Lower leg skin (tissue), 4 donors: ENCODE measurements at places on chromosomes 3 and 15. TPM values are rescaled to one million over a fixed set of nuclear protein-coding genes. Genes with fewer than 3 reads are reported as not detected.
A peak's percentile ranks its signal among the peaks of the same experiment; 100 is the strongest.

LSMEM2 gene
- total RNA-seq, result 0.62 TPM

DNA sequence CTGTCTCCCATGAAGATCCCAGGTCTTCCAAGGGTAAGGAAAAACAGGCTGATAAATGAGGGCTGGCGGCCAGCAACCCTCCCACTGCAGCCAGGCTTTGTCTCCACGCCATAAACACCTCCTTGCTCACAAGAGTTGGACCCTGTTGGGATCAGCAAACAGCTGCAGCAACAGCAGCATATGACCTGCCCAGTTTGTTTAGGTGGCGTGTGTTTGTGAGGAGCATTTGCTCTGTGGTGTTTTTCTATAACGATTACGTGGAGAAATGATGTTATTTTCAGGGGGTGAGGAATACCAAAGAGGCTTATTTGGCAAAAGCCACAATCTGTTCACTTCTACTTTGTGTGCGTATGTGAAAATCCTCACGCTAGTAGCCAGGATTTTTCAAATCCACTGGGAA is 58.5 kb downstream of the RFTN1 start:
- DNase-seq, result no peak

GRCh38 chr3:136149667-136150066 is 46.5 kb downstream of the MSL2 start:
- no peak for DNase-seq

DNA sequence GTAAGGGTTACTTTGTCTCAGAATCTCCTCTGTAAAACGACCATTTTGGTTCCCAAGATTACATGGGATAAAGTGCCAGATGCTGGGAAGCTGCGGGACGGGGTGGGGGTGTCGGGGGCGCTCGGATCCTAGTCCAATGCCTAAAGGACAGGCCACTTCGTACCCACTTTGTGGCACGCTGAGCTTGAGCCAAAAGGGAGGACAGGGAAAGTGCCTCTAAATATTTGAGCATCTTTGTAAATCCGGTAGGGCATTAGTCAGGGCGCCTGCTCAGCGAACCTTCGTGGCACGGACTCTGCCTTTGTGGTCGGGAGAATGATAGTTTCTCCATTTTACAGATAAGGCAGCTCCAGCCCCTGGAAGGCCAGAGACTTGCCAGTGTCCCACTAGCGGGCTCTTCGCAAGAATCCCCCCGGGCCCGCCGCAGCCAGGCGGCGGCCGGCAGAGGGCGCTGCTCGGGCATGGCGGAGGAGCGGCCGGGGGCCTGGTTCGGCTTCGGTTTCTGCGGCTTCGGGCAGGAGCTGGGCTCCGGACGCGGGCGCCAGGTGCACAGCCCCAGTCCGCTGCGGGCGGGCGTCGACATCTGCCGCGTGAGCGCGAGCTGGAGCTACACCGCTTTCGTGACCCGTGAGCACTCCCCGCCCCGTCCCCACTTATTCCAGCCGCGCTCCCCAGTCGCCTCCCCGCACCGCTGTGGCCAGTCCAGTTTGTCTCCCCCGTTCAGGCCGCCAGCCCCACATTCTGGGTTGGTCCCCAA is 1.8 kb downstream of the RCCD1 start:
- peak; percentile 49 for DNase-seq

DNA sequence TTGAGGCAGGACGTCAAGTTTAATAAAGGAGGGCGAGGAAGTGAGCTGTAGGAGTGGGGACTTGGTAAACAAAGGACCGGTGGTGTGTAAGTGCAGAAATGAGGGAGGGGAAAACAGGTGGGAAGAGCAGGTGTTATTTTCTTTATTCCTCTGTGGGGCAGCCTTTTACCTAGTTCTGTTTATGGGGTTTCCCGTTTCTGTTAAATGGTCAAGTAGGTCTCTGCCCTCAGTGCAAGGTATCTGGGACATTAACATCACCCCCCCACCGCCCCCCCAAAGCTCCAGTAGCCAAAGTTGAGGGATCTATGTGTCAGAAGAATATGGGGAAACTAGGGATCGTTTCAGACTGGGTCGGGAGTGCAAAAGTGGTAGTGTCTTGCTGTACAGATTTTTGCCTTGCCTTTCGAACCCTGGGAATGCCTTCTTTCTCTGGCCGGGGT is 893 bp downstream of the MGA start:
- DNase-seq, result no peak

GOLGA6L7 gene
- not detected for total RNA-seq

DNA sequence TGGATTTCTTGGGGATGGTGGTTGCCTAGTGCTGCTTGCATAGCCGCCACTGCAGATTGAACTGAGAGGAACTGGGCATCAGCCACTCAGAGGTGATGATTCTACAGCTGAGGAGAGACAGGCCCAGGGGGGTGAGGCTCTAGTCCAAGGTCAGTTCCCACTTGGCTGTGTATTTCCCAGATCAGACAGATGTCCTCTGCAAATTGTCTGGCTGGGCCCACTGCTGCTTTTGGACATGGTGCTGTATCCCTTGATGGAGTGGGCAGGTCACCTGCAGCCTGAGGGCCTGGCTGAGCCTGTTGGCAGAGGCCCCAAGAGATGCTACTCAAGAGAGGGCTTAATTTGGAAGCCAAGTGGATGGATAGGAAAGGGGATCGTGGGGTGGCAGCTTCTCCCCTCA is 124.5 kb upstream of the CTDSPL start:
- DNase-seq, result no peak

GRCh38 chr3:133843634-133844033 is 38.0 kb downstream of the SRPRB start:
- DNase-seq, result no peak

DNA sequence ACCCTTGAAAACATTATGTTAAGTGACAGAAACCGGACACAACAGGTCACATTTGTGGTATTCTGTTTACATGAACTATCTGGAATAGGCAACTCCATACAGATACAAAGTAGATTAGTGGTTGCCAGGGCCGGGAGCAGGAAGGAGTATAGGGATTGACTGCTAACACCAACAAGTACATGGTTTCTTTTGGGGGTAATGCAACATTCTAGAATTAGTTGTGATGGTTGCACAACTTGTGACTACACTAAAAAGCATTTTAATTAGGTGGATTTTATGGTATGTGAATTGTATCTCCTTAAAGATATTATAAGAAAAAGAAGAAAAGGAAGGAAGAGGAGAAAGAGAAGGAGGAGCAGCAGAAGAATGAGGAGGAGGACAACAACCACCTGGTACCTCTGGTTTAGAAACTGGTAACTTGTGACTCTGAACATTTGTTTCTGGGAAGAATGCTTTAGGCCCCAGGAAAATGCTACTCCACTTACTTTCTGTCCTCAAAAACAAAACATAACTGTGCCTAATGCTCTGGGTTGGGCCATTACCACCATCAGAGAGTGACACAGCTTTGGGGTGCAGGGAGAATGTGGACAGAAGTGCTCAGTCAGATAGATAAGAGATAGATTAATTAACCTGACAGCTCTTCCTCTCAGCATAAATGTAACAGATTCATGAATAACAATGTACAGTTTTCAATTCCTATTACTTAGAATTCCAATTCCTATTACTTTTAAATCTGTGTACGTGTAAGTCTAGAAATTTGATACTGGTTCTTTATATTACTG is 20.3 kb downstream of the SETMAR start:
- no peak for DNase-seq

GRCh38 chr3:115099986-115100571 is 47.0 kb downstream of the ZBTB20 start:
- no peak for DNase-seq

GRCh38 chr15:85828874-85829273 is 34.1 kb upstream of the KLHL25 start:
- DNase-seq, result no peak

GOLGA8S gene
- total RNA-seq, result not detected

RASGRP1 gene
- total RNA-seq, result 15.0 TPM

- DNase-seq, result no peak
Measured at GRCh38 chr3:52537165-52537620, 788 bp downstream of the UQCC5 start.

DNA sequence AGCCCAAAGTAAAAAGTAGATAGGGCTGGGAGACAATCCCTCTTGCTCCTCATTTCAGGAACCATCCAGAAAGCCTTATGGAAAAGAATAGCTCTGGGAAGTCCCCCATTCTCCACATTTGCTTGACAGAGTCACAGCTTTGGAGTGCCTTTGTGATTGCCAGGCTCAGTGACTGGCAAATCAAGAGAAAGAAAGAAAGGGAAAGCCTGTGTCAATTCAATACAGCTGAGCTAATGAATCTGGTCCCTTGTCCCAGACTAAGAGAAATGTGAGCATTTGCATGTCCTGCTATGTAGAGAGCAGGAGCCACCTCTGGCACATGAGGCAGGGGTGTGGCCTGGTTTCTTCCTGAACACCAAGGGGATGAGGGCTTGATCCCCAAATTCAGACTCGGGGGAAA is 14.9 kb upstream of the CTNNB1 start:
- no peak for DNase-seq

- no peak for DNase-seq
Measured at GRCh38 chr15:45581919-45582318, 5.3 kb upstream of the BLOC1S6 start.

AGBL1 gene
- not detected for total RNA-seq

DNA sequence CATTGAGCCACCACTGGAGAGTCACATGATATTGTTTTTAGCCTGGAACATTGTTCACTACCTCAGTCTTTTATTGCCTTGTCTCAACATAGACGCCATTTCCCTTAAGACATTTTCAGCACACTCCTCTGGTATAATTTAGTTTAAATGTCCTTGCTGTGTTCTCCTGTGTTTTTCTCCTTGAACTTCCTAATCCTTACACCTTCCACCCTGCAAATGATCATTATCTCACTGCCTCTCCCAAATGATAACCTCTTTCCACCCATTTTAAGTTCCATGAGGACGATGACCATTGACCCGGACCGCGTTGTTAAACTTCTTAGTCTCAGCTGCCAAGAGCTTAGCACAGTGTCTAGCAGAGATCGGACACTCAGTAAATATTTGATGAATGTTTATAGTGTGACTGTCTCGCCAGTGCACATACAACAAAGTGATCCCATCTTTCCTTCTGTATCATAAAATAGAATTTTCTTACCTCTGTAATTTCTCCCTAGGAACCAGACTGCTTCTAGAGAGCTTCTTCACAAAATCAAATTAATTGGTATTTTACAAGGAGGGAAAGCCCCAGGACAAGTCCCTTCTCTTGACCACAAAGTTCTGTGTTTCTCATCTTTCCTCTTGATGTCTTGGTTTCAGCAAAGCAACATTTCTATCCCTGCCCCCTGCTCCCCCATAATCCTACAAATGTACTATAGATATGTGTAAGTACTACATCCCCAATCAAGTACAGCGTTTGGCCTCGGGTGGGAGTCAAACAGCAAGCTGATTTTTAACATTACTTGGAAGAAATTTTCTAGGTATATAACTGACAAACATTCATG is 429.6 kb downstream of the LPP start:
- DNase-seq, result no peak

DNA sequence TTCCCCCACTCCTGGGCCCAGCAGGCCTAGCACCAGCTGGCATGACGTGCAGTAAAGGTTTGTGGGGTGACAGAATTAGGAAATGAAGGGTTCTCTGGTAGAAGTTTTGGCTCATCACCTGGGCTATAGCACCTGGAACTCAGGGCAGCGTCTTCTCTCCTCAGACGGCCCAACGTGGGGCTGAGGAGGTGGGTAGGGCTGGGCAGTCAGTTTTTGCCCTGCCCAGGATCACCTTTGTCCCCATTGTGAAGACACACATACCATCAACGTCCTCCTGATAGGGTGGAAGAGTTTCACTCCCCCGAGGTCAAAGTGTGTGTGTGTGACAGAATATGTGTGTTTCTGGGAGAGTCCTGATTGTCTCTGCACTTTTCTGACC is 12.1 kb downstream of the KBTBD13 start:
- no peak for DNase-seq

DNA sequence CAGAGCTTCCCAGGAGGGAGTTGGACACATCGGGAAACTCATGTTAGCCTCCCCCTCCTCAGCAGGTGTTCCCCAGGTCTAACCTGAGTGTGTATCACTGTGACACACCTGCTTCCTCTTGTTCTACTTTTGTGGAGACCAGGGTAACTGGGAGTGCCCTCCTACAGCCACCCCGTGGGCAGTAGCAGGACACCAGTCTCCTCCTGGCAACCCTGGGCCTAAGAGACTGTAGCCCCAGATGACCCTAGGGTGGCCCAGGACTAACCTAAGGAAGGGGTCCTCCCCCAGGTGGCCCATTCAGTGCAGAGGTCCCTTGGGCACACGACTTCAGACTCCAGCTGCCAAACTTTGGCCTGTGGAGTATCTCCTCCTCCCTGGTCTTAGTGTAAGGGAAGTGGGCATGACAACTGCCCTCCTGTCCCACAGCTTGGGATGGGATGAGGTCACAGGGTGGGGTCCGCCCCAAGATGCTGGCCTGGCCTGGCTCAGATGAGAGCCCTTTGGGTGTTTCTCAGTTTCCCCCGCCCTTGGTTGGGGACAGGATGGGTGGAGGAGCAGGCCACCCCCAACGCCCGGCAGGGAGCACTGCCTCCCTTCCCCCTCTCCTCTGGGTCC is 4.8 kb downstream of the CSK start:
- no peak for DNase-seq

MAGI1 gene
- 52.0 TPM for total RNA-seq

CDC25A gene
- 0.81 TPM for total RNA-seq

IMPG2 gene
- total RNA-seq, result 0.13 TPM

DNA sequence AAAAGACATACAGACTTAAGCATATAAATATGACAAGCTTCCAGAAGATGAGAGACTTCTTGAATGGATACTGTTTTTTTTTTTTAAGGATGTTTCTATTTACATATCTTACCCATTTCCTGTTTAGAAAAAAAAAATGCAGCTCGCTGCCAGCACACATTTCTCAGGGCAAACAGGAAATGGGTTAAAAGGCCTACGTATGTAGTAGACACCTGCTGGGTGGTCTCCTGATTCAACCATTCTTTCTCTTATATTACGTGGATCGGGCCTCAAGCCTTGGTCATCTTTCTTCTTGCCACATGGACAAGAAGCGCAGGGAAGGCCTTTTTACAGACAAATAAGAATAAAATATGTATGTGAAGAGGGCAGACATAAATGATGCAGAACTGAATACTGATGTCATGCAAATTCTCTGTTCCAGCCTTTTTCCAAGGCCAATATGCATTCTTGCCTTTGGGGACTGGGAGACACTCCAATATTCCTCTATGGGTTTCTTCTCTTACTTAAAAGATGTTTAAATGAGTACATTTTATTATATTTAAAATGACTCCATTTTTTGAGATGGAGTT is 35.0 kb upstream of the TJP1 start:
- DNase-seq, result no peak

DNA sequence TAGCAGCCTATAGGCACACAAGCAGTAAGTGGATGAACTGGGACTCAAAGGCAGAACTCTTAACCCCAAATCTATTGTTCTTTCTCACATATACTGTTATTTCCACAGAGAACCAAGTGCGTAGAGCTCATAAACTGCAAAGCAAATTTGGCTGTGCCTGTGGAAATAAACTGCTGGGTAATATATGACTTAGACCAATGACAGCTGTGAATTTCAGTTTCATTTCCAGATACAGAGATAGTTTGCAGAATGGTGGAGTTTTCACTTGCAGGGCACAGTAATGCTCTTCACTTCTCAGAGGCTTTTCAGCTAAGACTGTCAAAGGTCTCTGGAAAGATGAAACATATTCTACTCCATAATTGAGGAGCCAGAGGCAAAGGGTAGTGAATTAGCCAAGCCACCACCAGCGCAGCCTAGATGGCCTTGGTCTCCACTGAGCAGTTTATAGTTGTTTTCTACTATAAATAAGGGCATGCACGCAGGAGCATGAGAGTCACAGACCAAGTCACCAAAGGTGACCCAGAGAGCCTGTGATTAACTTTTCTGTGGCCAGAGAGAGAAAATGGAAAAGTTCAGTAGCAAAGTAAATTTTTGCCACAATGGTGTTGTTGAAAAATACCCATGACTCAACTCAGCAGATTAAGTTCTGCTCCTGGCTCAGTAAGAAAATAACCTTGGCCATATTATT is 180.7 kb upstream of the GRM7 start:
- no peak for DNase-seq

- no peak for DNase-seq
Measured at GRCh38 chr15:90576711-90577389, 47.1 kb downstream of the CRTC3 start.

SLC15A2 gene
- total RNA-seq, result 0.79 TPM
